ENCODE measurements at places on chromosomes 5 and 9.
A peak's percentile ranks its signal among the peaks of the same experiment; 100 is the strongest.

- DNase-seq, result no peak
Observed at GRCh38 chr5:104494083-104494482, 931.5 kb upstream of the NUDT12 start.

DNA sequence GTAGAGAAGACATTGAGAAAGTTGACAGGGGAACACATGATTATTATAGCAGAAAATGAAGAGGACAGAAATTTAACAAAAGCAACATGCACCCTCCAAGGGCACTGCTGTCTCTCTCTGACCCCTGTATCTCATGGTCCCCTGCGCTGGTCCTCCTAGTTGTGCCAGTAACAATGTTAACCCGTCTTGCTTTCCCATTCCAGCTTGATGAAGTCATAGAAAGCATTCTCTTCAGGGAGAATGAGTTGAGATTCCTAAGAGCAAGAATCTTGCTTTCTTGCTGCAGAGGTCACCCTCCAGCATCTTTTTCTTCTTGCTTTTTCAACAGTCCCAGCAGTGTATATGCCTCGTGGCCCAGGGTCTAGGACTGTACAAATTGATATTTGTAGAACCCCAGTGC is 279.6 kb upstream of the ADAMTSL1 start:
- no peak for DNase-seq

- no peak for DNase-seq
Observed at GRCh38 chr9:107738789-107739188, 249.2 kb upstream of the KLF4 start.

DNA sequence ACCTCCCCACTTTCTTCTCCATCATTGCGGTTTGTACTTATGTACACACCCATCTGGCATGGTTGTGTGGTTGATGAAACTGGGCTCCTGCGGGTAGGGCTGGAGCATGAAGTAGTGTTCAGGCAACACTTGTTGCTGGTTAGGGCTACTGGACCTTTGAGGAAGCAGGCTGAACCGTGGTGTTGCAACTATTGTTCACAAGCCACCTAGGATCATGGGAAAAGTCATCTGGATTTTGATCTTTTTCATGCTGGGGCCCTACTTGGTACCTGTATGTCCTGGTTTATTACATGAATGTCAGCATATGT is 40.1 kb upstream of the TIFAB start:
- DNase-seq, result no peak

DNA sequence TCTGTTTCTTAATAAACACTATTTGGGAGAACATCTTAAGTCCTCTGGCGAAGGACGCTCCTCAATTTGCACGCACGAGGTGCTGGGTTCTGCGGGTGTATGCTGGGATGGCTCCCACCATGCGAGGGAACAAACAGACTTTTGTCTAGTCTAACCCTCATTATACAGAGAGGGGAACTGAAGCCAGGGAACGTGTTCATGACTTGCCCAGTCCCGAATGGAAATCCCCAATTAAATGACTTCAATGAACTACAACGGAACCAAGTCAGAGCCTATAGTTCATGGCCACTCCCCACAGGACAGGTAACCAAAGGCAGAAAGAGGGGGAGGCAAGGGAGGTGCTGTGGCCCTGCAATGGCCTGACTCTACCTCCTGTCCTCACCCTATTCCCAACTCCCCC is 9.3 kb downstream of the TLE1 start:
- DNase-seq, result no peak

DNA sequence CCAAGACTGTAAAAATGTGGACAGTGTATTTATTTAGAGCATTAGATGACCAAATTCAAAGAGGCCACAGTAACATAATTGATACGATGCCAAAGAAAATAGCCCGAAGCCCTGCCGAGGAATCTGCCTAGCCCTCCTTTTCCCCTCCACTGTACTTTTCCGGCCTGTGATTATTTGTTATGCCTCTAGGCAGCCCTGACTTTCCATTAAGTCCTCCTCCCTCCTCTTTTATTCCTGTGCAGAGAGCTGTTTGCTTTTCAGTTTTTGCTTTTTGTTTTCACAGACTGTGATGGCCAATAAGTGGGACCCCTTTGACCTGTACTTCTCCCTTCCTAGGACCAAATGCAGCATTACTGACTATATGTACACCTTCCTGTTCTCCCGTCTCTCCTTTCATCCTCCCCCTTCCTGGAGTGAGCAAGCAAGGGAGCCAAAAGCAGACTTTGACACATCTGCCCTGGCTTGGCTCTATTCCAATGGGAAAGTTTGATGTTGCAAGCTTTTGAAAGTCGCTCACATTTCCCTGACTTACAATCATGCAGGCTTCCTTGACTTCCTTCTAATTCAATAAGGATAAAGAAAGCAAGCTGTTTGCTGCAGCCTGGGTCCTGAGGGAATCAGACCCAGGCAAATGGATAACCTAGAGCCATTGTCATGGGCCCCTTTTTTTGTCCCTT is 76.1 kb downstream of the NREP start:
- DNase-seq, result peak; percentile 93

DNA sequence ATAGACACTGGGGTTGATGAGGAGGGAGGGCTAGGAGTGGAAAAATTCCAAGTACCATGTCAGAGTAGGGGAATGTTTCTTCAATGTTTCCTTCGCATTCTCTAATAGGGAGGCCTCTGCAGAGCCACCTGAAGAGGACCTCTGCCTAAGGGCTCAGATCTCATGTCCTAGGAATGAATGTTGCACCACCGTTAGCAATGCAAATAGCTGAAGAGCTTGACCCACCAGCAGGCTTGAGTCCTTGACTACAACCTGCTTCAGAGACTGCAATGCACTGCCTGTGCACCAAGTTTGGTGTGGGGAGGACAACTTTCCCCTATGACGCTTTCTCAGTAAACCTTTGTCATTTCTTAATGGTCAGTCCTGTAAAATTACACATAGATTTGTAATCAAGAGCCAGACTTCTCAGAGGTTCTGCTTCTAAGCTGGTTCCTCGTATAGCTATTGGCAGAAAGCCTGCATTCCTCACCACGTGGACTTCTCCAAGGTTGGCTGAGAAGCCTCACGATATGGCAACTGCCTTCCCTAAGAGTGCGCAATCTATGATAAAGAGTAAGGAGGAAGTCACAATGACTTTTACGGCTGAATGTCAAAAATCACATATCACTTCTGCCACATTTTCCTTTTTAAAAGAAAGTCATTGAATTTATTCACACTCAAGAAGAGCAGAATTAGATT is 600.7 kb upstream of the PTGER4 start:
- no peak for DNase-seq

DNA sequence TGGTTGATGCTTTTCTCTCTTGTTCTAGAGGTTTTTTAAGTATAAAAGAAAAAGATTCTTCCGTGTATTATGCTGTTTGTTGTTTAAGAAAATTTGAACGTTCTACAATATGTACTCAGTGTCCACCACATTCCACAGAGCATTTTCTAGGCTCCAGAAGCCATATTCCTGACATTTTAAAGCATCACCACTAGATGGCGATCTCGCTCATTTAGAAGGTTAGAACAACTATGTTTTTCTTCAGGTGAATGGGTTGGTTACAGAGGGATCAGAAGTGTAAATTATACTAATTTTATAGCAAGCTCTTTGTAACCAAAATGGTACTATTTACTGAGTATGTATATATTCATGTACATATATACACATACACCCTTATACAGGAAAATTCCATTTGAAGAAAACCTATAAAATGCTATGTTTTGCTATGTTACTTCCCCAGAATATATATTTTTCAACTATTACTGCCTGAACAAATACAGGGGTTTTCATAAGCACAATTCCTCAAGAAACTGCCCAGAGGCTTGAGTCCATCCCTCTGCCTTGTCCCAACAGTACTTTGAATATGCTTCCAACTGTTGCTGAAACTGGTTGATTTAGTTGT is 284.3 kb downstream of the CCDC171 start:
- DNase-seq, result peak; percentile 16

DNA sequence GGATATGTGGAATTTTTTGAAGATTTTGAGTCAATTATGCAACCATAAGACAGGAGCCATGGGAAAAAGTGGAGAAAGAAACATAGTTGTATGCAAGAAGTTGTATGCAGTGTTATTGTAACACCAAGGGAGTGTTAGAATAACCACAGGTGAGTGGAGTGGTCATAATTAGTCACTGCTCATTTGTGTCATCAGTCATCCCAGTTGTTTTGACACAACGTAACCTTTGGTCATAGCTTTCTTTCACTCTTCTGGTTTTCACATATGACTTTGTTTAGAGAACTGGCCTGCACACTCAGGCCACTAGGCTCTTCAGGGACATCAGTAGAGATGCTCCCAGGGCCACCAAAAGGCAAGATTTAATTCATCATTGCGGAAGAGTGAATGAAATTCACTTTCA is 158.7 kb upstream of the HMHB1 start:
- DNase-seq, result no peak

- no peak for DNase-seq
Observed at GRCh38 chr5:161925960-161926359, 78.0 kb downstream of the GABRA1 start.

GRCh38 chr9:133057553-133057952 is 4.2 kb upstream of the CEL start:
- DNase-seq, result no peak

DNA sequence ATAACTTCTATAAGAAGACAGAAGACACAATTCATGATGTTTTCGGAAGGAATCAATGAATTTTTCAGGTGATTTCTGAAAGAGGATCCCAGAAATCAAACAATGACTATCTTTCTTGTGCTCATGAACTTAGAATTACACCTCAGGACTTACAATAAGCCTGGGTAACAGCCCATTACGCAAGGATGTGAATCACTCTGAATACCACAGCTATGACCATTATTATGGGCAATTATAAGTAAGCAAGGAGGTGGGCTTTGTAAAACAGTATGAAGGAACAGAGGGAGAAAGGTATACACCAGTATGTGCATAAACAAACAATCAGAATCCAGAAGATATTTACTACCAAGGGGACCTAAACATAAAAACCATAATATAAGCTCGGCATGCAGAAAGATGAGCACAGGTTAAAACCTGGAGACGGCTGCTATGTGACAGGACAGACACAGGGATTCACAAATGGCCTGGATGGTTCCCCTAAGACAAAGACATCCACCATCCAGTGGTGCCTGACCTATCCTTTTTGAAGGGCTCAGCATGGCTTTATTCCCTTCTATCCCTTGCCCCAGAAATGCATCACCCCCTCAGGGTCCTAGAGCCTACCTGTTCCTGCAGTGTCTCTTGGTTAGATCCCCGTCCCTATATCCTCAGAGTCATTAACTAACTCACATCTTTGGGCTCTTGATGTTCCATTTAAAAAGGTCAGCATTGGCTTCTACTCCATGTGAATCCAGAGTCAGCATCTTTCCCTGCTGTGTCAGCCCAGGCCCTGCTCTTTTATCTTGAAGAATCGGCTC is 21.8 kb upstream of the PPP2CA start:
- peak; percentile 90 for DNase-seq

GRCh38 chr9:70589571-70590314 is 175.3 kb upstream of the KLF9 start:
- no peak for DNase-seq
